ENCODE measurements at places on chromosomes 7 and 10.
A peak's percentile ranks its signal among the peaks of the same experiment; 100 is the strongest.

DNA sequence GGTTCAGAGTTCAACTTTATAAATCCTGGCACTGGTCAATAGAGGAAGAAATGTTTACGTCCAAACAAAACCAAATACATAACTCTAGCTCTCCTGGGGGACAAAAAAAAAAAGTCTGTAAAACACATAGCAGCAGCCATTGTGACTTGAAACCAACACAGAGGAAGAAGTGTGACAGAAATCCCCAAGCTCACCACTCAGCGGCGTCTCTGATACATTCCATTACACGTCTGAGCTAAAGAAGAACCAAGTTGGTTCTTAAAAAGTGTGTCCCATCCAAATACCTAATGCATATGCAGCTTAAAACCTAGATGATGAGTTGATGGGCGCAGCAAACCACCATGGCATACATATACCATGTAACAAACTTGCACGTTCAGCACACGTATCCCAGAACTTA is 58.3 kb upstream of the NANOS1 start:
- DNase-seq: no peak

DNA sequence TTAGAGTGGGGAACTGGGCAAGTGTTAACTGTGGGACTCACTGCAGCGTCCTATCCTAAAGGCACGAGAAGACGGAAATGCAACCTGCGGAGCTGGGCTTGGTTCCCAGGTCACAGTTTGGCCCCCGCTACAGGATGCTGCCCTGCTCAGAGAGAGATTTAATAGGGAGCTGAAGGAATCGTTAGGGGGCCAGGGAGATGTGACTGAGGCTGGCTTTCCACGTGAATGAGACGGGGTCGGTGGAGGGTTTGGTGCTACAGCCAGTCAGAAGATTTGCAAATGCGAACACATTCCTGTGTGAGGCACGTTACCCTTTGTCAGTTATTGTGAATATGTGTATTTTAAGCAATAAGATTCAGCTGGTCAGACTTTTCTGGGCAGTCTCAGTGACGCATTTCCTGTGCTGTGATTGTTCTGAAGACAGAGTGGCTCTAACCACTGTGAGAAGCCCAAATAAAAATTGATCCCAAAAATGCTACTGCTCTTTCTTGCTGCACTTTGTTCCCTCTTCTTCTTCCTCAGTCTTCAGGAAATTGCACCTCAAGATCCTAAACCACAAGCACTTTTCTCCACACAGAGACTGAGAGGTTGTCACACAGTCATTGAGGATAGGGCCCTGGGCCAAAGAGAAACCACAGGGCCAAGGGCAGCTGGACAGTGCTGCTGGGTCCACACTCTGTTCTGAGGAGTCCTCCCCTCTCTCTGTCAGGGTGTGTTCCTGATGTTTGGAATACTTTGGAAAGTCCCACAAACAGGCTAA is 21.2 kb downstream of the CYP17A1 start:
- no peak for DNase-seq

- peak; percentile 53 for DNase-seq
Measured at GRCh38 chr10:31620226-31621151, 301.5 kb downstream of the ZEB1 start.

- no peak for DNase-seq
Measured at GRCh38 chr10:26238378-26238777, 21.8 kb downstream of the GAD2 start.

- DNase-seq: no peak
Measured at GRCh38 chr10:14884082-14884481, 5.4 kb downstream of the SUV39H2 start.

GRCh38 chr10:97081621-97082235 is 104.0 kb downstream of the SLIT1 start:
- DNase-seq: peak; percentile 76

GRCh38 chr7:37349979-37350590 is 98.6 kb downstream of the ELMO1 start:
- DNase-seq: no peak

GRCh38 chr10:127034790-127035189 is 129.6 kb downstream of the DOCK1 start:
- DNase-seq: no peak

DNA sequence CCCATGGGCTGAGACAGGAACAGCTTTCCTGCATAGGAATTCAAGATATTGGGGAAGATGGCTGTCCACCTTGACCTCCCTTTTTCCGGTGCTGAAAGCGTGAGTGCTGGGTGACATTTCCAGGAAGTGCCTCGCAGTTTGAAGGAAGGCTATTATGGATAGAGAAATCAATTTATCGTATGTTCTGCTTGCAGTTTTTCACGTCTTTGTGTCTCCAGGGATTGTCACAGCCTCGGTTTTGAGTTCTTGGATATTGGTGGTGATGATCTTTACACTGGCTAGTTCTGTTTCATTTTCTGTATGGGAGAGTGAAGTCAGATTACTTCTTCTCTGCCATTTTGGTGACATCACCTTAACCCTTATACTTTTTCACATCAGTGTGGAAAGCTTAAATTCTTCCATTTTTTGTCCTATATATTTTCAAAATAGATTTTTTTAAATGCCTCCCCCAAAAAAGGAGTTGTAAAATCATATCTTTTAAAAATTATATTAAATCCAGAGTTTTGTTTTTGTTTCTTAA is 102.5 kb upstream of the APBB1IP start:
- DNase-seq: no peak

GRCh38 chr7:50304911-50305582 is 531 bp downstream of the IKZF1 start:
- DNase-seq: peak; percentile 48

- DNase-seq: peak; percentile 92
Measured at GRCh38 chr10:52864201-52865106, 91.9 kb upstream of the MBL2 start.

All from urothelium cell line (cell line).